Fibroblast of skin of left biceps (primary cell): ENCODE measurements at places on chromosomes 7 and 10.
A peak's percentile ranks its signal among the peaks of the same experiment; 100 is the strongest.

DNA sequence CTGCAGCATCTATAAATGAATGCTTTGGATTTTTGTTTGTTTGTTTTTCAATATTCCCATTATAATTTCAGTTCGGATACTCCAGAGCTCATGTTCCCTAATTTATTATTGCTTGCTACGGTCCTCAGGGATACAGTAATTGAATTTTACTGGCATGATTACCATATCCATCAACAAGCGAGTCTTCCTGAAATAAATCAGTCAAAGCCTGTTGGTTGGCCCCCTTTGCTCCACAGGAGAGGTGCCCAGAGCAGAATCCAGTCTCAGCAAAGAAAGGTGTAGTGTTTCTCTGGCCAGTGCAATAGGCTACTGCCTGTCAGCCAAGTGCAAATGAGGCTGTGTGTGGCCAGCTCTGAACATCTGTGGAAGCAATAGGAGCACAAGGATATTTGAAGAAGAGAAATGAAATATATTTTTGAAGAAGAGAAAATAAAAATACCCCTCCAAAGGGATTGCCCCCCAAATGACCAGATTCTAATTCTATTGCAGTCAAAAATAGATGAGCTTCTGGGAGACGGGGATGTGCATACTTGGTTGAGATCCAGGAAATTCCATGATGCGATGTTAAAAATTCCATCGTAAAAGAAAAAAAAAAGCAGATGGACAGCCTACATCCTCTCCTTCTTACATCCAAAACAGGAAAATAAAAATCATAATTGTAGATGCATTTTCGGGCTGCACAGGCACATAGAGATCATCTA lies 18.1 kb downstream of the TRIL start:
- no peak for DNase-seq

DNA sequence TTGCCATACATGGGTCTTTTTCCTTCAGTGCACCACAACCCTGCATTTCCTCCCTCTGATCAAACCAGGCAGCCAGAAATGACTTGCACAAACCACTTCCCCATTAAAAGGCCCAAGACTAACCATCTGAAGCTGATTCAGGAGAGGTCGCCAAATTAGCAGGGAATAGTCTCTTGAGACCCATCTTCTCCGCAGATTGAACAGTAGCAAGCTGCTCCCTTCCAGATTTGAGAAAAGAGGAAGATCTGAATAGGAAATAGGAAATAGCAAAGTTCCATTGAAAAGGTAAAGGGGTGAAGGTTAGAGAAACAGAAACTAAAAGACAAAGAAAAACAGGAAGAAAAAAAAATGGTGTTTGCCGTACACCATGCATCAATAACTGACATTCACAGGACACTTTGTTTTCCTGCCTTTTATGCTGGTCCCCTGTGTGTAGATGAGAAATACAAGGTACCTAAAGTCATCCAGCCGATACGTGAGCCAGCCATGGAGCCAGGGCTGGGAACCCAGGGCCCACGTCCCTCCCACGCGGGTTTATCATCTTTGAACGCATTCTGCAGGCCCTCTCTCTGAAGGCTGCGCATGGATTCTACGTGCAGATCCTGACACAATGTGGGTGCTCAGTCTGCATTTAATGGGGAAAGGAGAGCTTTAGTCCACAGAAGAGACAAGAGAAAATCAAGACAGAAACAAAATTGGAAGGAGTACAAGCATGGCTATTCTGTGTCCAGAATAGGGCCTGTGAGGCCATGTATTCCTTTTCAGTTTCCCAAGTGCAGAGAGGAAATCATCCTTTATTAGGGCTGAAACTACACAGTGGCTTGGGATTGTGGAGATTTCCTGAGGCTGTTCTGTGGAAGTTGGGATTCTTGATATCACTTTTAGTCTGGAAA lies 268.4 kb upstream of the NPVF start:
- no peak for DNase-seq

- DNase-seq: no peak
These were observed 476 bp upstream of the RET start for GRCh38 chr10:43076311-43076875.

GRCh38 chr10:112294169-112294568 lies 11.0 kb downstream of the TECTB start:
- DNase-seq: no peak

DNA sequence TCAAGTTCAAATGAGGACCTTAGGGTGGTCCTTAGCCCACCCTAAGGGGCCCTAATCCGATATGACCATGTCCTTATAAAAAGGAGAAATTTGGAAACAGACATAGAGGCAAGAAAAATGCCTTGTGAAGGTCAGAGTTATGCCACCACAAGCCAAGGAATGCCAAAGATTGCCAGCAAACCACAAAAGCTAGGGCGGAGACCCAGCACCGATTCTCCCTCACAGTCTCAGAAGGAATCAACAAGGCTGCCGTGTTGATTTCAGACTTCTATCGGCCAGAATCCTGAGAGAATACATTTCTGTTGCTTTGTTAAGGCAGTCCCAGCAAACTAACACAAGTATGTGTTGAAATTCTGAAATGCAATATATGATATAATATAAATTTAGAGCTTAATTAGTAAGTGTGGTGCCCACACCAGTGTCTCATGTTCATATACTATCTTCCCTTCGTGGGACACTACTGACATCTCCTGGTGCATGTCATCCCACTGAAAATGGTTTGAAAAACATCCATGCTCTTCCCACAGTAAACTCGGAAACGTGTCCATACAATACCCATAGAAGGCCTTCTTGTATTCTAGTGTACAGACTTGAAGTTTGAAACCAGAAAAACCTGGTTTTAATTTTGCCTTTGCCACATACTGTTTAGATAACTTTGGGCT lies 349.0 kb downstream of the TNS3 start:
- no peak for DNase-seq

DNA sequence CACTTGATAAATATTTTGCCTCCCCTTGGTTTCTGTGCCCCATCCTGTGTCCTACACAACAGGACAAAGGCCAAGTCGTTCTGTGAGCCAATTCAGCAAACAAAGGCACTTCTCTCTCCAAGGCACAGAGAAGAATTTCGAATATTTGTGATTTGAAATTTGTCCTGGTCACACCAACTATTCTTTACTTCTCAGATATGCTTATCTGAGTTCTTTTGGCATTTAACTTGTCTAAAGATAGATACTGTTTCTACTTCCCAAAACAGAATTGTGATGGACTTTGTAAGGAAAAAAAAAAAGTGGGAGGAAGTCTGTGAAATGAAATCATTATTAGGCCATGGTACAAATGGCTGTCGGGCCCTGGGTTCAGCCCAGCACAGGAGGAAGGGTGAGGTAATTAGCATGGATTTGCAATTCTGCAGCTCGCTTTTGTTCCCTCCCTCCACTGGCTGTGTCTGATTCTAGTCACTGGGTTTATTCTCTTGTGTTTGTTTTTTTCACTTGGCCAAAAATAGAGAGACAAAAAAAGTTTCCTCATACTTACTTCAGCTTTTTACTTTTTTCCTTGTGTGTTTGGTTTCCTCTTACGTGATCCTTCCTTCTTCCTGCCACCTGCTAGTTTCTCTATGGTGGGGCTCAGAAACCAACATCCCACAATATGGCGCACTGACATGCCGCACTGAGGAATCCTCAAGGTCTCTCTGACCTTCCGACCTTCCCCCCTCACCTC lies 108.2 kb upstream of the MKLN1 start:
- DNase-seq: no peak

- DNase-seq: peak; percentile 45
These were observed at the start of gene WDR37 for GRCh38 chr10:1056326-1057105. WDR37 (plus strand) TSS chr10:1056385; CDS start chr10:1072156, 15,771 bp downstream.
